ENCODE measurements at places on chromosomes 4 and X.

- DNase-seq, result no peak
Observed at GRCh38 chr4:101222156-101222845, 125.0 kb downstream of the PPP3CA start.

DNA sequence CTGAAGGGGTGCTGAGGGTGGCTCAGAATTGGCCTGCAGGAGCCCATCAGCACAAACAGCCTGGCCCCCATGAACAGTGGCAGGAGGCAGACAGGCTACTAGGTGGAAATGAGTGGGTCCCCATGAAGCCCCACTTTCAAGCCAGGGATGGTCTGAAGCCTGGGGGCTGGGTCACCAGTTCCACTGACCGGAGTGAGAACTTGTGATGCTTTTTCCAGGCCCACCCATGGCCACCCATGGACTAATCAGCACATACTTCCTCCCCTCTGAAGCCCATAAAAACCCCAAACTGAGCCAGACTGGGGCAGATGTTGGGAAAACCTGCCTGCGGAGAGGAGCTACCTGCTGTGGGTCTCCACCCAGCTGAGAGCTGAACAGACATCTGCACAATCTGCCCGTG lies 284.1 kb downstream of the EVC2 start:
- DNase-seq, result no peak

DNA sequence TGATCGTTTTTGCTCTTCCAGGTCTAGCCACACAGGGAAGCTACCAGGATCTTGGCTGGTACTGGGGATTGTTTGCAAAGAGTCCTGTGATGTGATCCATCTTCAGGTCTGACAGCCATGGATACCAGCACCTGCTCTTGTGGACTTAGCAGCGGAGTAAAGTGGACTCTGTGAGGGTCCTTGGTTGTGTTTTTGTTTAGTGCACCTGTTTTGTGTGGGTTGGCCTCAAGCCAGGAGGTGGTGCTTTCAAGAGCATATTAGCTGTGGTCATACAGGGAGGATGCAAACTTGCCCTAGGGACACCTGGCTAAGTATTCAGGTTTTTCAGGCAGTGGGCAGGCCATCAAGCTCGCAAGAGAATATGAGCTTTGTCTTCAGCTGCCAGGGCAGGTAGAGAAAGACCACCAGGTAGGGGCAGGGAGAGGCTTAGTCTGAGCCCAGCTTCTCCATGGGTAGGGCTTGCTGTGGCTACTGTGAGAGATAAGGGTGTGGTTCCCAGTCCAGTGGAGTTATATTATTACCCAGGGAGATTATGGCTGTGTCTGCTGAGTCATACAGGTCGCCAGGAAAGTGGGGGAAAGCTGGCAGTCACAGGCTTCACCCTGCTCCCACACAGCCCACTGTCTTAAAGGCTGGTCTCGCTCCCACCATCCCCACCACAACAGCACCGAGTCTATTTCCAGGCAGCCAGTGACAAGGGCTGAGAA lies 293.7 kb downstream of the PCDH18 start:
- peak; percentile 93 for DNase-seq

DNA sequence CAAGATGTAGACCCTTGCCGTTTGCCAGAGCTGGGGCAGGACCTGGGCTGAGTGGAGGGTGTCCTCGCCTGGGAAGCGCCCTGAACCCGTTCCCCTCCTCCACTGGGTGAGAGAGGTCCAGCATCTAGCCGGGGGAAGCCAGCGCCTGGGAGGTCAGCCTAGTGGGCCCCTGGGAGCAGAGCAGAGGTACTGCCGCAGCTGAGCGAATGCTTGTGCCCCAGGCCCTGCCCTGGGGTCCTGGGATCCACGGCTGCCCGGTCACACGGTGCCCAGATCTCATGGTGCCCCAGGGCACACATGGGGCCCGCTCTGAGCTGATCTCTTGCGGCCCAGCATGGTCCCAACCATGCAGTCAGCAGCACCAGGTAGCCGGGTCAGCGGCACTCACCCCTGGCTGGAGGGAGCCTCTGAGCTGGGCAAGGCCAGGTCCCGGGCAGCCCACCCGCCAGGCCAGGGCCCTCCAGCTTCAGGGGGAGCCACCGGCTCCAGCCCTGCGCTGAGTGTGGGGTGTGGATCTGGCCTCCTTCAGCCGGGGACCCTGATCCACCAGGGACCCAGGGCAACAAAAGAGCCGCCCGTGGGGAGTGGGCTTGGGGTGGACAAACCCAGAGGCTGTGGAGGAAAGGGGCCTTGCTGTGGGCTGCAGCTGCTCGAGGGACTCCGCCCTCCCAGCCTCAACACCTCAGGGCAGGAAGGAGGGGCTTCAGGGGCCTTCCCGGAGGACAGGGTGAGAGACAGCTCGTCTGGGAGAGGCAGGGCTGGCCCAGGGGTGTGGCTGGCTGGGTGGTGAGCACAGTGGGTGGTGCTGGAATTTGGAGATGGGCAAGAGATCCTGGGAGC lies 4.1 kb upstream of the CPLX1 start:
- DNase-seq, result no peak

- no peak for DNase-seq
Observed at GRCh38 chr4:183714626-183715025, 55.5 kb downstream of the TRAPPC11 start.

DNA sequence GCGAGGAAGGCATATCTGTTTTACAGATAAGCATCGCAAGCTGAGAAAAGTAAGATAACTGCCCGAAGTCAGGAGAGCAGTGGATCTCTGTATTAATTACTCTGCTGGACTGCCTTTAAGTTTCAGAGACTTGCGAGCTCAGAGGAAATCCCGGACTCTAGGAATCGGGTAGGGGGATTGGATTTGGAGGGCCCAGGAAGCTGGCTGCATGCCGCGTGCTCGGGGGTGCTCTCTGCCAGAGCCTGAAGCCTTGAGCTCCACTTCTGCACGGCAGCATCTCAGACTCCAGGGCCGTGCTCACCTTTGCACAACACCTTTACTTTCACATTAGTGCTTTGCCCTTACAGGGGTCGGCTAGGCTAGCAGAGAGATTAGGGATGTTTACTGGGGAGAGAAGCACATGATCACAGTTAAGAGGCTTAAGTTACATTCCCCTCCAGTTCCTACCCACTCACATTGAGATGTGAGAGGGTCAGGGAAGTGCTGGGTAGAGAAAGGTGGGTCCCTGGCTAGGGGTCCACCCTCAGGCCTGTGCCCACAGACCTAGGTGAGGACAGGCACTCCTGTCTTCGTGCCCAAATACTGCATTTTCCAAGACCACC lies 57.0 kb downstream of the TRIML1 start:
- no peak for DNase-seq

GRCh38 chrX:27078371-27078770 lies 384.8 kb downstream of the PPP4R3C start:
- DNase-seq, result no peak

Measured in NCI-H2029 treated with DMSO at 0.1 percent for 48 hours (cell line).